Putamen (tissue), 1 donor: ENCODE measurements at places on chromosomes 1 and 21.

GRCh38 chr1:150895618-150896017 is 8.7 kb downstream of the CTXND2 start:
- no peak for DNase-seq

GRCh38 chr1:70071601-70072000 is 133.8 kb downstream of the LRRC40 start:
- no peak for DNase-seq

GRCh38 chr1:15958793-15959192 is 17.1 kb downstream of the ZBTB17 start:
- DNase-seq, result no peak

GRCh38 chr21:46594276-46594675 is 10.6 kb downstream of the S100B start:
- DNase-seq, result no peak

- no peak for DNase-seq
Observed at GRCh38 chr1:241660424-241660972, 8.4 kb downstream of the WDR64 start.

- no peak for DNase-seq
Observed at GRCh38 chr1:23911921-23912320, 1.2 kb downstream of the CNR2 start.
